ENCODE measurements at places on chromosomes 6 and 20.

DNA sequence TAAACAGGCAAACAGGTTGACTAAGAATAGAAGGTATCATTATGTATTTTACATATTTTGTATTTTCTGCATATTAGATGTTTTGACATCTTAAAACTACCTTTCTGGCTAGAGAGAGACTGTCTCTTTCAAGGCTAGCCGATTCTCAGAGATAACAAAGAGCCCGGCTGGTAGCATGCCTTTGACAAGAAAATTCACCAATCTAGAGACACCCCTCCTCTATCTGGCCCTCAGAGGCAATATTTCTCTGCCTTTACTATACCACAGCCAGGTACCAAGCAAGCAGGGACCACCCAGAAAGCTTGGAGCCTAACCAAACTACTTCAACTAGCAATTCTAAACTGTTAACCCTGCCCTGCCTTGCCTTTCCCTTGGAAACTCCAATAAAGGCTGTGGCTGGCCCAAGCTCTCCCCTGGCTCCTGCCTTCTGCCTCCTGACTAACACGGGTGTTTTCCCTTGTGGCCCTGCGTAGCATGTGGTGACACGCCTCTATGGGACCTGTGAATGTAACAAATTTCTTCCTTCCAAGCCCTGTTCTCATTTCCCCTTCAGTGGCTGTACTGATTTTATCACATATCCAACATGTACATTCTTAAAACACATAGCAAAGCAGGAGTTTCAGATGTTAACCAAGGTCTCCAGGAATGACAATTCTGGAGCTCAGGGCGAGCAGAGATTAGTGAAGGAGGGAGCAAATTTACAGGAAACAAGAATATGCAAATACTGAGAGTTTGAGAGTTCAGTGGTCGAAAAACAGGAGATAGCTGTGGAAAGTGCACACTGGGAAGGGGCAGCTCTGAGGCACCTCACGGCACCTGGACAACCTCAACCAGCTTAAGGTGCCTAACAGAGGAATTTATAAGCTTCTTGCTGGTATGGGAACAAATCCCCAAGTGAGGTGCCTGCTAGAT, 120.8 kb downstream of the BACH2 start:
- DNase-seq = no peak

- no peak for DNase-seq
Observed at GRCh38 chr6:87029711-87030314, 65.1 kb downstream of the CGA start.

DNA sequence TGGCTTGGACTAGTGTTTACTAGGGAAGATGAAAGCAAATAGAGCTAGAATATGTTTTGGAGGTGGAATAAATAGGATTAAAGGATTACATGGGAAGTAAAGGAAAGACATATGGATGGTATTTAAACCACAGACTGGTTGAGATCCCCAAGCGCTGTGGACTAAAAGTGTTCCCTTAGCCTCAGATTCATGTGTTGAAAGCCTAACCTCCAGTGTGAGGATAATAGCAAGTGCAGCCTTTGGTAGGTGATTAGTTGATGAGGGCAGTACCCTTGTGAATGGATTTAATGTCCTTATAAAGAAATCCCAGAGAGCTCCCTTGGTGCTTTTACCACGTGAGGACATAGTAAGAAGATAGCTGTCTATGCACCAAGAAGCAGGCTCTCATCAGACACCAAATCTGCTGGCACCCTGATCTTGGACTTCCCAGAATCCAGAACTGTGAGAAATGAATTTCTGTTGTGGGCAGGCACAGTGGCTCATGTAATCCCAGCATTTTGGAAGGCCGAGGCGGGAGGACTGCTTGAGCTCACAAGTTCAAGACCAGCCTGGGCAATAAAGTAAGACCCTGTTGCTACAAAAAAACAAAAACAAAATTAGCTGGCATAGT, 57.3 kb upstream of the MCM9 start:
- DNase-seq = no peak

- DNase-seq = no peak
Observed at GRCh38 chr6:40037271-40037670, 103.0 kb upstream of the MOCS1 start.

GRCh38 chr6:12039540-12040459, 27.7 kb downstream of the HIVEP1 start:
- DNase-seq = no peak

GRCh38 chr6:137309078-137309762, 90.0 kb upstream of the IFNGR1 start:
- DNase-seq = no peak

DNA sequence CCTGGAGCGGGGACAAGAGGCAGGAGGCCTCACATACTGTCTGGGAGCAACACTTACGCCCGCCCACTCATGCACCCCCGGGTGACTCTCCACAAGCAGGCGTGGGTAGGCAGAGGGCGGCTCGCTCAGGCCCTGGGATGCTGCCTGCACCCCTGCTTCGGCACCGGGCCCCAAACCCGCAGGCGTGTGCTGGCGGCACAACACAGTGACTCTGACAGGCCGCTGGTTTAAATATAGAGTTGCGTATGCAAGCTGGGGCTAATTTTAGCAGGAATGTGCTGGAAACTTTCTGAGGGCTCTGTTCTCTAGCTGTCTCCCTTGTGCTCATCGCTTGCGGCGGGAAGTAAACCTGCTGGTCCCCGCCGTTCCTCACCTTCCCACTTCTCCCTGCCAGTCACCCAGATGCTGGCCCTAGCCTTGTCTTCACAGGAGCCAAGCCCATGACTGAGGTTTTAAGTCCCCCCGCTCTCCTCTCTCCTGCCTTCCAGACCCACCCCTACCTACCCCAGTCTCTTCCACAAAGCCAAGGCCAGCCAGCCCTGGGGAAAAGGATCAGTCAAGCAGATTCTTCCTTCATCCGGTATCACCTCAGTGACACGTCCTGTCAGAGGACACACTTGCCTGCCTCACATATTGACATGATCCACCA, 94.5 kb upstream of the FOXP4 start:
- no peak for DNase-seq

DNA sequence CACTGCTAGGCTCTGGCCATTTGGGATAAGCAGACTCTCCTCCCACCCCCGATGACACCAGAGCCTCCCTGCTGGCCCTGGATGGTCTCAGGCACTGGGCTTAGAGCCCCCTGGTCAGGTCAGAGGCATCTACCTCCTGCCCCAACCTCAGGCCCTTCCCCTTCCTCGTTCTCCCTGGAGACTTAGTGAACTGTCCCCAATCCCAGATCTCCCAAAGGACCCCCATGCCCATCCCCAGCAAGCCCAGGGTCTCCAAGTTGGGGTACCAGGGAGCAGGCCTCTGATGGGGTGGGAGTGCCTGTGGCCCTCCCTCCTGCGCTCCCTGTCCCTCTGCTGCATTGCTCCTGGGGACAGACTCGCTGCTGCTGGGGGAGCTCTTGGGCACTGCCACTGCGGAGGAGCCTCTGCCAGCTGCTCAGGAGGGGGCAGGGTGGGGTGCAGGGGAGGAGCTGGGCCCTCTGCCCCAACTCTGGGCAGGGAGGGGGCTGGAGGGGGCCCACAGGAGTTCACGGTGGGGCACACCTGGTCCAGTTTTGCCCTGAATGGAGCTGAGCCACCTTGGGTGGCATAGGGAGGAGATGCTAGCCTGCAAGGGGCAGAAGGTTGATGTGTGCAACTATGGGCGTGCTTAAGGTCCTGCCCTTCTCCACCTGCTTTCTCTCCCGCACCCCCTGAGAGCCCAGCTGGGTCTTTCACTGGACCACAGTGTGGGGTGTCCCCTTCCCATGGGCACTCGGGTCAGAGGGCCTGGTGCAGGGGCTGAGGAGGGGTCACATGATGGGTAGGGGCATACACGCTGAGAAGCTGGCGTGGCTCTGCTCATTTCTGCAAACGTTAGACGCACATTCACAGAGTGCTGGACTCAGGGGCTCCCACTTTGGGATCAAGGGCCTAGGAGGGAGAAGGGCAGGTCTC, 40.4 kb downstream of the SPDEF start:
- DNase-seq = no peak

- no peak for DNase-seq
Observed at GRCh38 chr20:34538671-34539123, 19.8 kb upstream of the MAP1LC3A start.

DNA sequence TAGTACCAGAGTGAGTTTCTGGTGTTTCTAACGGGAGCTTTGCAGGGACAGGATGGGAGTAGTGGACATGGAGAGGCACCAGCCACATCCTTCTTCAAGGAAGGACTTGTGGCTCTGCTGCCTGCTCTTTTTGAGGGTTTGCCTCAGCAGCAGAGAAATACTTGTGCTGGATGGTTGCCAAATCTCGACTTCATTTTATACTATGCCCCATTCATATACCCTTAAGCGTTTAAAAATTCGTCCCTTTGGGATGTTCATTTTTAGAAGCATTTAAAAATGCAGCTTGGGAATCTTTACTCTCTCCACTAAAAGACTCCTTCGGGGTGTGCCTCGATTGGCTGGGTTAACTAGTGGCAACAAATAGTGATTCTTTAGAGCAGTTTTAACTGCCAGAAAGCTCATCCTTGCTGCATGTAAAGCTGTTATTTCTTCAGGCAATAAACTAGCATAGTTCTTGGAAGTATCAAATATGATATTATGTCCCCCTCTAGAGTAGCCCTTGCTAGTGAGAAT, 126.5 kb upstream of the B3GAT2 start:
- no peak for DNase-seq

DNA sequence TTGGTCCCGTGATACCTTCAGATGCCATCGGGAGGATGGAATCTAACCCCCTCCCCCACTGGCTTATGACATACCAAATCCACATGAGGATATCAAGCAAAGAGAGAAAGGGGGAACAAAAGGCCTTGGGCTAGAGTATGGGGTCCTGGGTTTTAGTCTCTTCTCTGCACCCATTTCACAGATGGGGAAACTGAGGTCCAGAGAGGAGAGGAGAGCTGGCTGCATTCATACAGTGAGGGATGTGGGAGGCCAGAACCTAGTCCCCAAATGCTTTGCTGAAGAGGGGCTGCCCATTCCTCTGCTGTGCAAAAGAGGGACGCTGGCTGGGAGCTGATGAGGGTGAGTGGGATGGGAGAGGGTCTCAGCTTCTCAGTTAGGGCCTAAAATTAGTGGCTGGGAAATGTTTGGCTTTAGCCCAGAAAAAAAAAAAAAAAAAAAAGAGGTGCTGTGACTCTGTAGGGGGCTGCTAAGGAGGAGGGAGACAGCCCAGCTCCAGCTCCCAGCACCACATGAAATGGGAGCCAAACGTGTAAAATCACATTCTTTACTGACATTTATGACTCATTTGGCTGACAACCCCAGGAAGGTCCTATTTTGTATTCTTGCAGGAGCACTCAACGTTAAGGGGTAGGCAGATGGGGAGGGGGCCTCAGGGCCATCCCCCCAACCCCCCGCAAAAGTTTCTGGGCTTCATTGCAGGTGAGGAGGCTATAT, 11.9 kb downstream of the XKR7 start:
- DNase-seq = no peak

DNA sequence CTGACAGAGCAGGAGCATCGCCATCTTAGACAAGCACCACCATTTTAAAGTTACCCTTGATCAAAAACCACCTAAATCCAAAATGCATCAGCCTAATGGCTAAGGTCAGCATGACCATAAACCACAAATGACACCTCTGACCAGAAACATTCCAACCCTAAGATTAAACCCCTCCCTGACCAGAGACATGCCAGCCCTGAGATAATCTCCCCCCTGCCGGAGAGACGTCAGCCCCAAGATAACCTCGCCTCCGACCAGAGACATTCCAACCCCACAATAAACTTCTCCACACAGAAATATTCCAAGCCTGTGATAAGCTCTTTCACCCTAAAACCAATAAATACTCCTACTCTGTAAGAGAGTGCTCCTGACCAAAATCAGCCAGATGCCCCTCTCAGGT, 53.5 kb downstream of the PXDC1 start:
- DNase-seq = no peak

GRCh38 chr6:75199889-75200288, 6.0 kb downstream of the COL12A1 start:
- no peak for DNase-seq

GRCh38 chr6:44177691-44178423, 19.2 kb downstream of the CAPN11 start:
- DNase-seq = no peak

DNA sequence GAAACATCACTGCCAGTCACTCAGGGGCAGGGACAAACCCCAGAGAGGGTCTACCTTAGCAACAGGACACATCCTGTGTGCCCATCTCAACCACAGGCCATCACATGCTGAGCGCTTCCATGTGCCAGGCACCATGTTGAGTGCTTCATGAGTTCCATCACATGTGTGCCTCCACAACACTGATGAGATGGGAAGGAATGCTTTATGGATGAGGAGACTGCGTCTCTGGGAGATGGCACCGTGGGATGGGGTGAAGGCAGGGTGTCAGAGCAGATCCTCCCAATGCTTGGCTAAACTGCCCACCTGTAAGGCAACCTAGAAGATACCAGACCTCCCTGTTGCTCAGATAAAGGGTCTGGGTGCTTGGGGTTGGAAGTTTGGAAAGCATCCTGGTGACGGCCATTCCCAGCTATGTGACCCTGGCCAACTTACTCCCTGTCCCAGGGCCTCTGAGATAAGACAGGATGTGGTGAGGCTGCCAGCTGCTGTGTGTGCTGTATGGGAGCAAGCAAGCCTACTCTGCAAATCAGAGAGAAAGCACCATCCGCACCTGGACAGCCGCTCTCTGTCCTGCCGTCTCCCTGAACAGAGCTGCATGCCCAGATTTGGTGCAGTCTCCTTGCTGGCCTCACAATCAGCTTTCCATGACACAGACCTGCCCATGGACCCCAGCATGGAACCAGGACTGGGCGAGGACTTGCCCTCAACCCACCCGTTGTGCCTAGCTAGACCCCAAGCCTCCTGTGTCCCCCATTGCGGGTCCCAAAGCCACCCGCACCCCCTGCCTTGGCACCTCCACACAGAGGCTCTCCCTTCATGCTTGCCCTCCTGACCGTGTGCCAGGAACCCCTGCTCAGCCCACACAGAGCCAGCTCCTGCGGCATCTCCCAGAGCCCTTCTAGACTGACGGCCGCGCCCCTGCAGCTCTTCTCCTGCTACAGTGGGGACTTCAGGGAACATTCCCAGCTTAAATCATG, 143.7 kb downstream of the SYNDIG1 start:
- DNase-seq = no peak

GRCh38 chr20:54237116-54237943, 29.4 kb downstream of the PFDN4 start:
- DNase-seq = no peak

DNA sequence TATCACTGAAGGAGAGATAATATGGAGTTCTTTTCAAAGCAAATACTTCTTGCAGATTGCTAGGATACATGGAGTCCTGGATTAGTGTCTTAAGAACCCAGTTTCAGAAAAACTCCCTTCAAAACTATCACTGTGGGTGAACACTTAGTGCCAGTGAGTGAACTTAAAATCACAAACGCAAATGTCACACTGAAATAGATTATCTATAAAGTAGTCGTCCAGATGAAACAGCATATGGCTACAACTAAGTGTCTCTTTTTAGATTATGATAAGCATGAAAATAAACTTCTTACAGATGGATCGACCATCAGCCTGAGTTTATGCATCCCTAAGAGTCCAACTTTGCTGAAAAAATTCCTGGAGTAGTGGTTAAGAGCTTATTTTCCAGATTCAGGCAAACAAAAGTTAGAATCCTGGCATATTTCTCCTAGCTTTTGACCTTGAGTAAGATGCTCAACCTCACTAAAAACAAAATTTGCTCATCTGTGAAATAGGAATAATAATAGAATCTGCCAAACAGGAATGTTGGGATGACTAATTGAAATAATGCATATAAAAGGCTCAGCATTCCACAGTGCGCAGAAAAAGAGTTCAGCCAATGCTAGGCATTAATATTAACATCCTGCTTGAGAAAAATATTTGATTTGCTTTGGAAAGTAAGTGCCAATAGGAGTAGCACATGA, 70.4 kb downstream of the DOK5 start:
- no peak for DNase-seq

GRCh38 chr6:123733180-123733579, 70.5 kb upstream of the NKAIN2 start:
- DNase-seq = no peak

GRCh38 chr6:97497713-97498331, 214.8 kb upstream of the MMS22L start:
- DNase-seq = peak; percentile 1
